ENCODE measurements at places on chromosomes 16 and 17. TPM values are rescaled to one million over a fixed set of nuclear protein-coding genes. Genes with fewer than 3 reads are reported as not detected.

- DNase-seq = no peak
These were observed 5.0 kb upstream of the PPP1R1B start for GRCh38 chr17:39621523-39622379.

GRCh38 chr16:48637039-48637438, 27.1 kb upstream of the N4BP1 start:
- no peak for DNase-seq

Gene TSNAXIP1
- 0.96 TPM for polyA plus RNA-seq

Gene CRYM
- polyA plus RNA-seq = not detected

Gene KRTAP4-9
- not detected for polyA plus RNA-seq

Data from BJ (cell line).